ENCODE measurements at places on chromosomes 4 and X. TPM values are rescaled to one million over a fixed set of nuclear protein-coding genes. Genes with fewer than 3 reads are reported as not detected.

Gene ATOH1
- not detected for total RNA-seq

Gene HEPH
- total RNA-seq: not detected

Gene SSX4B
- total RNA-seq: not detected

Gene LCORL
- total RNA-seq: 13.8 TPM

DNA sequence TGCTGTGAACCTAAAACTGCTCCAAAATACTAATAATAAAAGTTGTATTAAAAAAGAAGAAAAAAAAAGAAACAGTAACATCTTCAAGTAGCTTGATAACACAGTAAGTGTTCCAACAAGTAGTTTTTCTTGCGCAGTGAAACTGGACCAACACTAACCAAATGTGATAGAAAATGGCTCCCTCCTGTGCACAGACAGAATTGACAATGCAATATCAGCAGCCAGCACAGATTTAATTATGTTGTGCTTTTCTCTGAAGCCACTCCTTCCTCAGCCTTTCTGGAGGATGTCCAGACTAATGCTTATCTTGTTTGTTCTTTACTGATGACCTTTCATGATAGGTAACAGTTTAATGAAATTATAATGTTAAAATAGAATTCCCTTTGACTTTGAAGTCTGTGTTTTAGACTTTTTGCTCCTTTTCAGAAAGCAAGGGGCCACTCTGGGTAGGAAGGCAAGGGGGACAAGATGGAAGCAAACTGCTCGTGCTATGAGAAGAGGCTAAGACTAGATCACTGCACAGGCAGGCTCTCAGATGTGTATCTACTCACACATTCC lies 147.1 kb upstream of the RPL34 start:
- no peaks in the 10 kb centered on the region for H3K27me3 ChIP-seq
- peaks cover under 1% of the 10 kb centered on the region for H3K4me1 ChIP-seq
- no peaks in the 10 kb centered on the region for H3K36me3 ChIP-seq
- no peak for DNase-seq

DNA sequence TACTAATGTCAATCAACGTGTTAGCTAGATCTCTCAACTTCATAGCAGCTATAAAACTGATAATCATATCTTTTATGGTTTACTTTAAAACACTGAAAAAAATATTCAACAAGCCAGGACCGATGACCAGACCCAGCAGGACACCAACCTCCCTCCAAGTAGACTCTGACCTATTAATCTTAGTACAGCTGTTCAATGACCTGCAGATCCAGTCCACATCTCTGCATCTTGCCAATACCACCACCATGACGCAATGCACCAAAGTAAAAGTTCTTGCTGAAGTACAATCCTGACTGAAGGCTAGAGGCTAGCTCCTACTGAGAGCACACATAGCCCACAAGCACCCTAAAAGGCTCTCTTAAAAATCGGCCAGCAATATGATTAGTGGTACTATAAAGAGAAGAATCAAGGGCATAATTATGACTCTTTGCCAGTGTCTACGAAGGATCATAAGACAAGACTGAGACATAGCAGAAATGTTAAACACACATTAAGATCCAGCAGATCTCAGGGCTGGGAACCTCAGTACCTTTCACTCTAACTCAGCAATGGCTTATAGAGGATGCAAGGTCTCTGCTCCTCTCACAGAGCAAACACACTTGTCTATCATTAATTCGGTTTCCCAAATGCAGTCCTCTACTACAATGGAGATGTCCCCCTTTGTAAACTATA lies 7.6 kb downstream of the MED14 start:
- DNase-seq: no peak
- H3K27me3 ChIP-seq: no peaks in the 10 kb centered on the region
- peaks cover 50% of the 10 kb centered on the region for H3K4me1 ChIP-seq

GRCh38 chrX:10190367-10190766 lies 33.6 kb downstream of the CLCN4 start:
- H3K27ac ChIP-seq: no peak overlapping the region
- H3K4me3 ChIP-seq: no peak overlapping the region
- DNase-seq: no peak
- H3K27me3 ChIP-seq: no peaks in the 10 kb centered on the region
- peaks cover 3% of the 10 kb centered on the region for H3K4me1 ChIP-seq

DNA sequence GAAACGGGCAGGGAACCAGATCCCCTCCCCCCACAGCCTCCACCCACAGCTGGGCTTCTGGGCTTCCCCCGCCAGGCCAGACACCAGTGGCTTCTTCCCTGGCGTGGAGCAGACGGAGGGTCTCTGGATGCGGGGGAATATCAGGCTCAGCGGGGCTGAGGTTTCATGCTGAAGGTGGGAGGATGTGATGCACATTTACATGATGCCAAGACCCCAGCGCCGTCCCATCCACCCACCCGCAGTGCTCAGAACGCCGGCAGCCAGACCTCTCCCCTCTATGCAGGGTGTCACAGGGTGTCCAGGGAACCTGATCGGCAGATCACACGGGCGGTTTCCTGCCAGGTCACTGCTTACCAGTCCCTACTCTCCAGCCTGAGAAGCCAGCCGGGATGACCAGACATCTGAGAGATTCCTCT lies 12.8 kb upstream of the TNIP2 start:
- no peaks in the 10 kb centered on the region for H3K27me3 ChIP-seq
- peaks cover 34% of the 10 kb centered on the region for H3K4me1 ChIP-seq
- no peak overlapping the region for H3K4me3 ChIP-seq
- H3K36me3 ChIP-seq: no peaks in the 10 kb centered on the region

DNA sequence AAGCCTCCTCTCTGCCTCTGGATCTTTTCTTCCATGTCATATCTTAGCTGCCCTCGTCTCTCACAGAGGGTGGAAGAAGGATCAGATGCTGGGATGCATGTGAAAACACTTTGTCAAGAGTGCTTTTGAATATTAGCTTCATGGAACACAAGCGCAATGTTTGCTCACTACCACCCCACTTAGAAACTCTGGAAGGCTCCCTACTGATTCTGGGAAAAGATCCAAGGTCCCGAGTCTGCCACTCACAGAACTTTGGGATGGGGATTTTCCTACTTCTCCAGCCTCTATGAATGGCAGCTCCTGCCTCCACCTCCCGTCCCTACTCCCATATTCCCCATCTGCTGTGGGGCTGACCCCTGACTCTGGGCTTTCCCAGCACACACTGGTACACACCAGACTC lies 40.2 kb upstream of the CRMP1 start:
- H3K27ac ChIP-seq: no peak overlapping the region
- DNase-seq: no peak
- no peak overlapping the region for H3K4me3 ChIP-seq
- peaks cover 2% of the 10 kb centered on the region for H3K27me3 ChIP-seq
- no peaks in the 10 kb centered on the region for H3K4me1 ChIP-seq

- H3K27me3 ChIP-seq: no peaks in the 10 kb centered on the region
- no peaks in the 10 kb centered on the region for H3K4me1 ChIP-seq
- no peaks in the 10 kb centered on the region for H3K36me3 ChIP-seq
- DNase-seq: no peak
- H3K4me3 ChIP-seq: no peak overlapping the region
These were observed 43.5 kb downstream of the ASIC5 start for GRCh38 chr4:155822572-155822971.

DNA sequence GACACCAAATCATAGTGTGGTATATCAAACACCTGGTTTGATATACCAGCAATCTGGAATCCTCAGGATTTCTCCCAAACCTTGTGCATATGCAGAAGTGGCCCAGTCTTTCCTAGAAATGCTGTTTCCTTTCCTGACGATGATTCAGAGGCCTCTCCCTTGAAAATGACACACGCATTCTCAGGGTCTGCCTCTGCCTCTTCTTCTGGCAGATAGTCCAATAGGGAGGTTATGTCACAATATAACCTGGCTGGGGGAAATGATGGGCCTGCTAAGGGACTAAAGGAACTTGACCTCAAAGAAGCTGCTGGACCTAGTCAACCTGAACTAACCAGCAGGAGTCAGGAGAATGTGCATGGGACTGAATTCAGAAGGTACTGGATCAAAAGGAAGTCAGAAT lies 435.2 kb downstream of the IDS start:
- H3K4me3 ChIP-seq: no peak overlapping the region
- no peaks in the 10 kb centered on the region for H3K27me3 ChIP-seq
- H3K27ac ChIP-seq: no peak overlapping the region
- H3K36me3 ChIP-seq: no peaks in the 10 kb centered on the region
